Hepatocyte (in vitro differentiated cells): ENCODE measurements at places on chromosomes 5 and 9. TPM values are rescaled to one million over a fixed set of nuclear protein-coding genes. Genes with fewer than 3 reads are reported as not detected.

DNA sequence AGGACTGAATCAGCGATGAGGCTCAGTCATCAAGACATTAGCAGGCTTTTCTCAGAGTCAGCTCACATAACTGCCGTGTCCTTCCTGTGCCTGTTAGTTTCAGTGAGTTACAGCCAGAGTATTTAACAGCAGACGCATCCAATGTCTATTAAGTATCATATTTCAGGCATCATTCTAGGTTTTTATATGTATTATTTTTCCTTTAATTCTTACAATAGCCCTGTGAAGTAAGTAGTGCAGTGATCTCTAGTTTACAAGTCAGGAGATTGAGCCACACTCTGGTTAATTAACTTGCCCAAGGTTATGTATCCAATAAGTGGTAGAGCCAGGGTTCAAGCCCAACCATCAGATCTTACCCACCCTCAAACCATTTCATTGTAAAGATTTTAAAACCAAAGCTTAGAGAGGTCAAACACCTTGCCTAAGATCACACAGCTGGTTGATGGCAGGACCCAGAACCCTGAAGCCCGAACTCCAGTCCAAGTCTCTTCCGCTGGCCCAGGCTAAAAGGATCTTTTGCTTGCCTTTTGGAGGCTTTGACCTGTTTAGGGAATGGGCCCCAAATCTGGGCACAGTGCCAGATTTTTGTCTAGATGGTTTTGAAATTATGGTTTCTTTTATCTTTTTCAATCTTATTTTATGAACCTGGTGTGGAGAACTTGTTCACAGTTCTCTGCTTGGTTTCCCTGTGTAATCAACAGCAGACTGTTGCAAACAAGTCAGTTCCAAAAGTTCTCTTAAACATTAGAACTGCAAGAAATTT, 261.2 kb upstream of the CLINT1 start:
- no peak for DNase-seq

Gene FBN2
- polyA plus RNA-seq: 41.0 and 56.7 TPM in 2 replicates

Gene CRHBP
- polyA plus RNA-seq: 0.37 and 0.77 TPM in 2 replicates

DNA sequence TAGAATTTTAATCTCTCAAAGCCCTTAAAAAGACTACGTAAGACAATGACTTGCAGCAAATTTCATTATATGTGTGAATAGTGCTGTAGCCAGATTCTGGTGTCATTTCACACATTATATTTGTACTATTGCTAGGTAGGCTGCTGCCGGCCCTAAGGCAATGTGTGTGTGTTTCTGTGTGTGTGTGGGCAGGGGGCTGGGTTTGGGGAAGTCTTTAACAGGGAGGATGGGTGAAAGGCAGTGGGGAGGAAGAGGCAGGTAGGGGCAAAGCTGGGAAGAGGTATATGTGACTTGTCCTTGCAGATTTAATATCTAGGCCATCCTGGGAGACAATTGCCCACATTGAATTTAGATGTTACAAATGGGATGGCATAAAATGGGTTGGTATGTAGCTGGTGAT, 130.8 kb downstream of the MACIR start:
- no peak for DNase-seq

Gene PCDHGB6
- polyA plus RNA-seq: 13.1 and 15.7 TPM in 2 replicates

GRCh38 chr5:31964007-31964360, 210.1 kb downstream of the GOLPH3 start:
- DNase-seq: no peak

DNA sequence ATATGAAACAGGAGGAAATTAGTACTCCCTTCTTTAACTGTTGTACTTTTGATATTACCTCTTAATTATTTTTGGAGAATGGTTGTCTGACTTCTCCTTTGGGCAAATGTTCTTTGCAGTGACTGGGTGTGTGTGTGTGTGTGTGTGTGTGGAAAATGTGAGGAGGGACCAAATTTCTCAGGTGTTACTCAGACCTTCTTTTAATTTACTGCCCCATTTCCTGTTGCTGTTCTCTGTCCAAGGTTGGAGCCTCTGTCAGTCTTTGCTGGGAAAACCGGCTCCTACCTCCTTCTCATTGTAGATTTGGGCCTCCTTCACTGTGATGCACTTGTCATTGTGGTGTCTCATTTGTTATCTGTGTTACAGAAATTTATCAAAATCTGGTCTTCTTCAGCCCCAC, 68.4 kb downstream of the PBX3 start:
- DNase-seq: no peak

Gene GABRA1
- 0.42 TPM in 1 of 2 replicates, not detected in the other for polyA plus RNA-seq

DNA sequence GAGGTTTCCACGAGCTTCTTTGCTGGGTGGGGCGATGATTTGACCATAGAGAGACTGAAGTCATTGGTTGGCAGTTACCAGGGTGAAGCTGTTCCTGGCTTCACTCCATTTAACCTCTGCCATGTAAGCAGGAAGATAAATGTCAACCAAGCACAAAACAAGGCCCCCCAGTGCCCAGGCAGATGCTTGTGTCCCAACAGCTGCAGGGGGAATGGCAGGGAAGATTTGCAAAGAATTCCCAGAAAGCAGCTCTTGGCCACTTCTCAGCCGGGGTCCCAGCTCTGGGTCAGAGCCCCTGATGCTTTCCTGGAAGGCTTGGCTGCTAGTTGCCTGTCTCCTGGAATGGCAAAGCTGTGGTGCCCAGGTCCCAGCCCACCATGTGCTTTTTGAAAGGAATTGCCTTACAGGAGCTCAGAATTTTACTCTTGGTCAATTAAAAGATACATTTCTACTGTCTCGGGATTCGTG, 383.4 kb downstream of the ENC1 start:
- DNase-seq: no peak

- DNase-seq: no peak
These were observed 408.3 kb downstream of the ENC1 start for GRCh38 chr5:74232276-74232675.

- DNase-seq: no peak
These were observed 47.7 kb upstream of the TLX3 start for GRCh38 chr5:171261361-171261760.

GRCh38 chr9:89353989-89354388, 35.7 kb downstream of the SECISBP2 start:
- no peak for DNase-seq

- DNase-seq: no peak
These were observed 132.1 kb upstream of the RUSC2 start for GRCh38 chr9:35357826-35358225.

- DNase-seq: no peak
These were observed 667 bp downstream of the FBXO10 start for GRCh38 chr9:37575511-37575914.

Gene PCA3
- polyA plus RNA-seq: 0.15 TPM in 1 of 2 replicates, not detected in the other

DNA sequence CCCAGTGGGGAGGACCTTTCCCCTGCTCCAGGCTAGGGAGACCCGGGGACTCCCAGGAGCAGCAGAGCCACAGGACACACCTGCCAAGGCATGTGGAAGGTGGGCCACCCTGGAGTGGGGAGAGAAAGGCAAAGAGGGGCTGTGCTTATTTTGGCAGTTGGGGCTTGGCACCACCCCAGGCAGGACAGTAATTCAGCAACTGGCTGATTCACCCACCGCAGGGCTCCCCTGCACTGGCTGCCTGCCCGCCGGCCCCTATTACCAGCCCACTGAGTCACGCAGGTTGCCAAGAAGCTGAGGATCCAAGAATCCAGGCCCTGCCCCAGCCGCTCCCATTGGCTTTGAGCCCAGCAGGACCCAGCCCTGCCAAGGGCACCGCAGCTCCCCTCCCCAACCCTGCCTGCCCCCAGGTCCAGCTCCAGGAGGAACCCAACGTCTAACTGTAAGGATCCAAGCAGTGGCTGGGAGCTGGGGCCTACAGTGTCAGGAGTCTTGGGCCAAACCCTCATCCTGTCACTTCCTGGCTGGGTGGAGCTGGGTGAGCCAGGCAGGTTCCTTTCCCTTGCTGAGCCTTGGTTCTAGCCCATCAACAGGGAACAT, 14.2 kb upstream of the RALGDS start:
- no peak for DNase-seq

GRCh38 chr9:26012797-26013196, 334.6 kb upstream of the TUSC1 start:
- no peak for DNase-seq

DNA sequence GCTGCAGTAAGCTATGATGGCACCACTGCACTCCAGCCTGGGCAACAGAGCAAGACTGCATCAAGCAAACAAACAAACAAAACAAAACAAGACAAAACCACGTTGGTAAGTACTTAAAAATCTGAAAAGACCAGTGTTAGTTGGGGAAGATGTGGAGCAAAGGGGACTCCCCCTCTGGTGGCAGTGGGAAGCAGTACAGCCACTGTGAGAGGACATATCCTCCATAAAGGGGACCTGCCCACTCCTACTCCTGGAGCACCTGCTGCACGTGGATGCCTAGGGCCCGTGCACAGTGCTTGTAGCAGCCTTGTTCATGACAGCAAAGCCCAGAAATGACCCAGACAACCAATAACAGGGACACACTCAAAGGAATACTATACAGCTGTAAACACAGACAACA, 17.0 kb upstream of the IPPK start:
- no peak for DNase-seq

DNA sequence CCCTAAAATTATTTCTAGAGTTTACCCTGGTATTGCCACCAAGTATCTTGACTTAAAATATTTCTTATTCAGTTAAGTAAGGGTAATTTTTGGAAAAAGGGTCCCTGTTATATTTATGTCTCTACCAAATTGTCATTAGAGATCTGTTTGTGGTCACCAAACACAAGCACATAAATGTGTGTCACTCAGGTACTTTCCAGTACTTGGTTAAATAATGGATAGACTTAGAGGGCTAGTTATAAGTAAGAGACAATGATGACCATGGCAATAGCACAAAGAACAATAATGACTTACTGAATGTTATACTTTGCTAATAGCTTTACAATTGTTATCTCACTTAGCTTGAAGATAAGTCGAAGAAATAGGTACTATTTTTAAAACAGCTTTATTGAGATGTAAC, 9.0 kb downstream of the ADAMTS16 start:
- no peak for DNase-seq

DNA sequence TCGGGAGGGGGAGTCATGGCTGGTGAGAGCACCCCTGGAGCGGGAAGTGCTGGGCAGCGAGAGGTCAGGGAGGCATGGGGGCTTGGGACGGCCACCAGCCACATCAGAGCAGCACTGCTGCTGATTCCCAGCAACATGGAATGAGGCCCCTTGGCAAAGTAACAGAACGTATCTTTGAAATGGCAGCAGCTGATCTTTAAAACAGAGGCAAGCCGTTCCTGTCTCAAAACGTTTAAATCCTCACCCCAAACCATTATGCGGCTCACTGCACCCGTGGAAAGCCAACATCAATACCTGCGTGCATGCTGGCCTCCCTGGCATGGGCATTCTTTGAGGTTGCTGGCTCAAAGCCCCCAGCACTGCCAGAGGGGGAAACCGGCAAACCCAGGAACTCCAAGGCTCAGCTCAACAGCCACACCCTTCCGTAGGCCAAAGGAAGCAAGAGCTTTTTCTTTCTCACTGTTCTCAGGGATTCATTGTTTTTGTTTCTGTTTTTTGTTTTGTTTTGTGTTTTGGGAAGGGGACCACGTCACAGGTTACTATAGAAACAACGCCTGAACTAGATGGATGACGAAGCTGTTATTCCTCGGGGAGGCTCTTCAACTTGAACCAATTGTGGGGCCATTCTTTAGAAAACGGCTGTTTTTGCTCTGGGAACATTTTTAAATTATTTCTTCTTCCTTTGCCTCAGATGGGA, 28.1 kb upstream of the OBP2B start:
- DNase-seq: no peak

GRCh38 chr5:88555674-88556073, 287.0 kb upstream of the TMEM161B start:
- no peak for DNase-seq

- no peak for DNase-seq
These were observed 50.7 kb downstream of the TRIP13 start for GRCh38 chr5:943201-943917.

GRCh38 chr9:104831681-104832080, 67.8 kb downstream of the NIPSNAP3B start:
- no peak for DNase-seq

DNA sequence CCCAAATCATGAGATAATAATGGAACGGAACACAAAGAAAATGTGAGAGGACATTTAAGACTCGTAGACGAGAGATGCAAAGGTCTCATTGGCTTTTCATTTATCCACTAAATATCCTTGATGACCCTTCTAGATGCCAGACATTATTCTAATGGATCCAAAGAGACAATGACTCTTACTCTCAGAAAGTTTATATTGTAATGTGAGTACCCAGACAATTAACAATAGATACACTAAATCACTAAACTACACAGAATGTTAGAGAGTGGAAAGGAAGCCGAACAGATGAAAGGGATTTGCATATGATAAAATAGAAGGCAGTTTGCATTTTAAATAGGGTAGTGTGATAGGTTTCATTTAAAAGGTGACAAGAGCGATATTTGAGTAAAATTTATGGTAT, 973.3 kb downstream of the TAF11L14 start:
- DNase-seq: no peak

DNA sequence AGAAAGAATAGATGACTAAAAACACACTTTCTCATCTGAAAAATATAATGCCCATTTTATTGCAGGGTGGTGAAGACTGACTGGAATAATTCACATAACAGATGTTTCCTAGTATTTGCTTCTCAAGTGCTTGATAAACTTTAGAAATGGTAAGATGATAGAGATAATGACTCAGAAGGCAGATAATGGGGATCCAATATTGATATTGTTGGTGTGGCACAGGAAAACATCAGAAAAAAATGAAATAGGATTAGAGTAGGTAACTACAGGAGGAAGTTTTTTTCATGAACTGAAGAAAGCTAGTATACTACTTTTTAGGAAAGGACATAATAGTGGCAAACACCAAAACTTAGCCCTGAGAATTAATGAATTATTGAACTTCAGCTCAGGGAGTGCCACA, 20.2 kb upstream of the F2RL2 start:
- DNase-seq: no peak

DNA sequence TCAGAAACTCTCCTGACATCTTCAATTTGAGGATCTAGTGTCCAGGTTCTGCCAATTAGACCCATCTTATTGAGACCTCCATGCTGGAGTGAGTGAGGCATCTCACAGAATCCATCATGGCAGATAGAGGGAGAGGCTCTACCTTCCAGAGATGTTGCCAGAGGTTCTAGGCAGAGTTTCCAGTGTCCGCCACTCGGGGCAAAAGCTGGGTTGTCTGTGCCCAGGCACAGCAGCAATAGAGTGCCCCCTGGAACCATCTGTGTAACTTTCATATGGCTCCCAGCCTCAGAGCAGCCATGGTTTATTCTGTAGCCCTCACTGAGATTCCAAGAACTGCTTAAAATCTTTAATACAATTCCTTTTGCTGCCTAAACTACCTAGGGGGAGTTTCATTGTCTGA, 16.6 kb upstream of the CCDC112 start:
- no peak for DNase-seq

- no peak for DNase-seq
These were observed 11.2 kb downstream of the DNAJB5 start for GRCh38 chr9:35000535-35001284.

Gene PHF24
- polyA plus RNA-seq: 0.06 and 0.11 TPM in 2 replicates

DNA sequence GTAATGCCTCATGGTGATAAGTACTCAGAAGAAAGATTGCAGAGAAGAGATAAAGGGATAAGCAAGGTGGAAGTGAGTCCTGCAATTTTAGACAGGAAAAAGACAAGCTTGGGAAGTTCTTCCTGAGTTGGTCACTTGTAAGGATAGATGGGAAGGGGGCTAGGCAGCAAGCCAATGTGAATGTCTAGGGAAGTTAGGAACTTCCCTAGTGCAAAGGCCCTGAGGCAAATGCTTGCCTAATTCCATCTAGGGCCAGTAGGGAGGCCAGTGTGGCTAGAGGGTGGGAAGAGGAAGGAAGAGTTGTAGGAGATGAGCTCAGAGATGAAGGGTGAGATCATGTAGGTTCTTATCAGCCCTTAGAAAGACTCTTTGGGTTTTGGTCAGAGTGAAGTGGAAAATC, 206.6 kb downstream of the MAT2B start:
- DNase-seq: no peak
